NCI-H2171 (cell line): ENCODE measurements at places on chromosomes 5 and 9.

DNA sequence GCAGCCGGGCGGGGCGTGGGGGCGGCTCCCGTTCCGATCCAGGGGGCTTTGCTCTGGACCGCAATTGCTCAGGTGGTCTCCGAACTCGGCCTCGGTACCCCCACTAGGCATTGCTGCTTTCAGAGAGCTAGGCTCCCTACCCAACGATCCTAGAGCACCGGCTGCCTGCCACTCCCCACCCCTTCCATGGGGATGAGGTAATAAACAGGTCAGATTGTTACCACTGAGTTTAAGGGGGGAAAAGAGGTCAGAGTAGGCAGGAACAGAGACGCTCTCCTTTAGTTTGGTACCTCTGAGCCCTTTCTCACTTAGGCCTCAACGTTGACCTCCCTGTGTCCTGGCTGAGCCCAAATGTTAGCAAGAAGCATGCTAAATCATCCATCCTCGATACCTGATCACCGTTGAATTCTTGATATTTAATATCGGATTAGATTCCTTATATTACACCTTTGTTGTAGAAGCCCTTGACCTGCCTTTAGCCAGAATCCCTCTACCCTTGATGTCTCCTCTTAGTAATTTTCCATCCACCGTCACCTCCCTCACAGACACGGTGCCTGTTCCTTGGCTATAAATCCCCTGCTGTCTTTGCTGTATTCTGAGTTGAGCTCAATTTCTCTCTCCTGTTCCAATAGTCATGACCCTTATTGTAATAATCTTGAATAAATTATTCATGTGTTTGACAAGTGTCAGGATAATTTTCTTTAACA lies 588 bp upstream of the PLPP1 start:
- DNase-seq: no peak

DNA sequence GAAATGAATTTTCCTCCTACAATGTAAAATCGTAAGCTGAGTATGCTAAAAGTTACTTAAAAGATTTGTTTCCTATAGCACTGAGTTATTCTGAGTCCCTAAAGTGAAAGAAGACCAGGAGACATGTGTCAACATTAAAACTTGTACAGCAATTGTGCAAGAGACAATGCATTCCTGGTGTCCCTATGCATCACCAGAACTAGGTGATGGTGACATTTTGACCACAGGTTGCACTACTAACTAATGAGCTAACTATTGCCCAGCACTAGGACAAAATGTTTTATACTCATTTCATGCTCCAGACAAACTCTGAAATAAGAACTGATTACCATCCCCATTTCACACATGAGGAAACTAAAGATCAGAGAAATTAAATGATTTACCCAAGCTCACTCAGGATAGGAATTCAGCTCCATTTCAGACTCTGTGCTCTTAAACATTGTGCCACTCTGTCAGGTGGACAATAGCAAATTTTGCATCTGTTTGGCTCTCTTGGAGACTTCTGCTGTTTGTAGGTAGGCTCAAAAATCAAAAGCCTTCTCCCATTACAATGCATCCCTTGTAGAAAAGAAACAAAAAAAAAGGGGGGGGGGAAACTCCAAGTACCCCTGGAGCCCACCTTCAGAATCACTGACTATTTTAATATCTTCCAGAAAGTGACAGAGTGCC lies 269.2 kb downstream of the ACTL7B start:
- DNase-seq: no peak

GRCh38 chr9:113477058-113477457 lies 13.5 kb downstream of the RGS3 start:
- DNase-seq: no peak

GRCh38 chr9:117458066-117458465 lies 43.2 kb upstream of the ASTN2 start:
- peak; percentile 51 for DNase-seq

DNA sequence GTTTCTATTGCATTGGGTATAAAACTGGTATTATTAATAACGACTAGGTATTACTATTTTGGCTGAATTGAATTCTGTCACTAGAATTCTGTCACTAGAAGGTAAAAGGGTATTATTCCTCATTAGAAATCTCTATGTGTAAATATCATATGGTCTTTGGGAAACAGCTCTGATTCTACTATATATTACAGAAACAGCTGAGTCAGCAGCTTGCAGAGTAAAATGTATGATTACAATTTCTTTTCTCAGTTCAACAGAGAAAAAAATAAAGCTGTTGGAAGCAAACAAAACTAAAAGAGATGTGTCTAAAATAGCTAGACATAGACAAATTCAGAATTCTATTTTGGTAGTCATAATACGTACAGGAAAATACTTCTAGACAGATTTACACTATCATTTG lies 48.5 kb downstream of the HAPLN1 start:
- DNase-seq: no peak

DNA sequence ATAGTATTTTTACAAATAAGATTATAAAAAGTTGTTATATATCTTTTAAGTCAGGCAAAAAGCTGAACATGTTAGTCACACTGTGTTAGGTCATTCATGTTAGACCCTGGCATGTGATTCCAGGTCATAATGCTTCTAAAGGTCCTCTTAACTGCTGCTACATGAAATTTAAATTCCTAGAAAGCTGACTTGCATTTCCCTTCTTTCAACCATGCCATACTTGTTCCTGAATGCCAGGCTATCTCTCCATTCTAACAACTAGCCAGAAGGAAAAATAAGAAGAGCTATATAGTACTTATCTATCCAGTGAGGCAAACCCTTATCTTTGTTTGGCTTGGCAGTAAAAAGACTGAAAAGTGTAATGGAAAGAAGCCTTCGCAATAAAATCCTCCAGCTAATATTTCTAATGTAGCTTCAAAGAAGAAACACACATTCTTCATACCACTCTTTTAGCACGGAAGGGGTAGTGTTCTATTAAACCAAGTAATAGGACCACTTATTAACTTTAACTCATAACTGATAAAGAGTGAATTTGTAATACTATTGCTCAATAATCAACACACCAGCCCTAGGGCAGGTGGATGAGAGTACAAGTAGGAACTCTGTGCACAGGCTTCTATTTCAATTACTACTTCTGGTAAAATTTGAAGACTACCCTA lies 310.2 kb downstream of the PDE4D start:
- no peak for DNase-seq

GRCh38 chr9:133532937-133533668 lies 1.4 kb upstream of the ADAMTSL2 start:
- peak; percentile 62 for DNase-seq

DNA sequence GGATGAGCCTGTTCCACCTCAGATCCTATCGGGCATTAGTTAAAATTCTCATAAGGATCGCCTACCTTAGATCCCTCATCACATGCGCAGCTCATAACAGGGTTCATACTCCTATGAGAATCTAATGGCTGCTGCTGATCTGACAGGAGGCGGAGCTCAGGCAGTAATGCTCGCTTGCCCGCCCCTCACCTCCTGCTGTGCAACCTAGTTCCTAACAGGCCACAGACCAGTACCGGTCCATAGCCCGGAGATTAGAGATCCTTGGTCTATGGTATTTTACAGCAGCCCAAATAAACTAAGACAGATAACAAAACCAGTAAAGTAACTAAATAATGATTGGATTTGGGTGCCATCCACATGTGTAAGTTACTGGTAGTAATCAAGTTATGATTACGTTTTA lies 17.5 kb downstream of the GOLPH3 start:
- DNase-seq: no peak

DNA sequence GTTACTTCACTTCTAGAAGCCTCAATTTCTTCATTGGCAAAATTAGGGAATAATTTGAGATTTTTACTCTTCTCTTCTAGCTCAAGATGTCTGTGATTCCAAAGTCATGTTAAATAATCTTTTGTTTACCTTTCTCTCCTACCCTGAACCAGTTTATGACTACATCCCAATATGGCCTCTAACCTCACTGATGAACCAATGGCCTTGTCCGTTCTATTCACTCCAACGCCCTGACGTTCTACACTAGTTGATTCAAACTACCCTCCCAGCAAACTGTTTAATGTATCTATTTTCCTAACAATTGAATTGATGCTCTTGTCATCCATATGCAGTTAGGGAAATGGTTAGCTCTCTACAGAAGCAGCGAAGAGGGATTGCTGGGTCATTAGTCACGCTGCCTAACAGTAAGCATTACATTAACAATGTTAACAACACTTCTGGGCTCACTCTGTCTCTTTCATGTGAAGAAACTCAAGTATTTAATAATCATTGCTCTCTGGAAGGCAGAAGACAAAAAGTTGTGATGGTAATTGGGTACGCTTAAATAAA lies 38.0 kb downstream of the RAPGEF1 start:
- DNase-seq: no peak

GRCh38 chr5:83701886-83702285 lies 18.8 kb downstream of the HAPLN1 start:
- DNase-seq: no peak
